Nucleus accumbens (tissue), 56 donors: ENCODE measurements at places on chromosomes 1 and 21.

- no peak for DNase-seq
Observed at GRCh38 chr1:111959436-111959835, 30.0 kb downstream of the KCND3 start.

- DNase-seq, result no peak
Observed at GRCh38 chr1:235500971-235501540, 3.2 kb downstream of the B3GALNT2 start.

DNA sequence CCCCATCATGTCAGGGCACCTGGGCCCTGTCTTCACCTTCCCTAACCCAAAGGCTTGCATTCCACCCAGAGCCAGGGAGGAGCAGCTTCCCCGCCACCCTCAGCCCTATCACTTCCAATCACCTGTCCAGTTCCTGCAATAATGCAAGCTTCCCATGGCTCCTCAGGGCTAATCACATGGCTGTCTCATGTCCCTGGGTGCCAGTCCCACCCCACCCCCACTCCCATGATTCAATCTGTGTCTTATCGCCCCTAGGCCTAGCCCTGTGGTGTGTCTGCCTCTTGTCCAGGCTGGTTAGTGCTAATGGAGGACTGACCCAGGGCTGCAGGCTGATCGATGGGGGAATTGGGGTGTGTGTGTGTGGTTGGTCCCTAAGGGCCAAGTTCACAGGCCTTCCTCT, 11.0 kb upstream of the PEAR1 start:
- DNase-seq, result no peak

DNA sequence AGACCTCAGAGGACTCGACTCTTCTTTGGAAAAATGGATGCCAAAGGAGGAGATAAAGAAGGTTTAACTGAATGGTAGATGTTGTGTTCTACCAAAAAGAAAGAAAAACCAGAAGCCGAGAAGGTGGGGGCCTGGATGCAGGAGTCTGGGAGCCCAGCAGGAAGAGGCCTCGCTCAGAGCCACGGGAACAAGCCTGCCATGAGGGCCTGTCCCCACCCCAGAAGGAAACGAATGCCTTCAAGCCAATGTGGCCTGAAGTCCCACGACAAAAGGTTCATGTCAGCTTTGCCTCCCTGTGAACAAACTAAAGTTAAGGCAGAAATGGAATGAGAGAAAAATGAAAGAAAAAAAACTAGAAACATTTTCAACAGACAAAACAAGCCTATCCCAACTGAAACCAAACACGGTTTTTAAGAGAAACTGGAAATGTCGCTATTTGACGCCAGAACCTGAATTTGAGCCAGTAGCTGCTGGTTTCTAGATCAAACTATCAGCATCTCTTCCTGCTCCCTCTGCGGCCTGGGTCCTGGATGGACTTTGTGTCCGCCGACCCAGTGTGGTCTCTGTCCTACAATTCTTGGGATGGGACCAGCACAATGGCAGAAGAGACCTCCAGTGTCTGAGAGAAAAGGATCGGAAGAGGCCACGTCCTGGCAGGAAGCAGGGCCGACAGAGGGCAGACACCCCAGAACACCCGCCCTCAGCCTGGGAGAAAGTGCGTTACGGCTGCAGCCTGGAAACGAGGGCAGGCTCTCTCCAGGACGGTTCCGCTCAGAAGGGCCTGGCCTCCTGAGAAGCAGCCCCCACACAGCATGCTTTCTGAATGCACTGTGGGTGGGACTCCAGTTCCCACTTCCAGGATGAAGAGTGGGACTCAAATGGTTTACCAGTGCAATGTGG, 35.2 kb downstream of the SLC45A1 start:
- no peak for DNase-seq

- no peak for DNase-seq
Observed at GRCh38 chr1:206687915-206688442, 3.3 kb downstream of the MAPKAPK2 start.

DNA sequence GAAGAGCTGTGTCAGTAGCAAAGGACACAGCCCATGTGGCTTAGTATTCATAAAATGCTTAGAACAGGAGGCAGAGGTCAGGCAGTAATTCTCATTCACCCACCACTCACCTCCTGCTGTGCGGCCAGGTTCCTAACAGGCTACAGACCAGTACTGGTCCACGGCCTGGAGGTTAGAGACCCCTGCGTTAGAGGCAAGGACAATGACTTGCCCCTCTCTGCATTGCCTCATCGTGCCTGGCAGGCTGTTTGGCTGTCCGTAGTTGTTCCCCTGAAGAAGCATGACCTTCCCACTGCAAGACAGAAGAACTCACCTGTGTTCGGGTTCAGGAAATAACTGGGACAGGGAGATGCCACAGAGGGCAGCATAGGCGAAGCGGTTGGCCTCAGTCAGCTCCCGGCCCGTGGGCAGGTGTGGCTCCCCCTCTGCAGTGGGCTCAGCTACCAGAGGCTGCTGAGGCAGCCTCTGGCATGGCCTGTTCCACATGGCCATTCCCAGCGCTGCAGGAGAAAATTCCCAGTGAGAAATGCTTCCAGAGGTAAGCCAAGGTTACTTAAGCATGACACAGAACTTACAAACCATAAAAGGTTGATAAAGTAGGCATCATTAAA, 19.3 kb downstream of the TMCO4 start:
- DNase-seq, result no peak

GRCh38 chr1:169161496-169162194, 55.2 kb downstream of the ATP1B1 start:
- no peak for DNase-seq

DNA sequence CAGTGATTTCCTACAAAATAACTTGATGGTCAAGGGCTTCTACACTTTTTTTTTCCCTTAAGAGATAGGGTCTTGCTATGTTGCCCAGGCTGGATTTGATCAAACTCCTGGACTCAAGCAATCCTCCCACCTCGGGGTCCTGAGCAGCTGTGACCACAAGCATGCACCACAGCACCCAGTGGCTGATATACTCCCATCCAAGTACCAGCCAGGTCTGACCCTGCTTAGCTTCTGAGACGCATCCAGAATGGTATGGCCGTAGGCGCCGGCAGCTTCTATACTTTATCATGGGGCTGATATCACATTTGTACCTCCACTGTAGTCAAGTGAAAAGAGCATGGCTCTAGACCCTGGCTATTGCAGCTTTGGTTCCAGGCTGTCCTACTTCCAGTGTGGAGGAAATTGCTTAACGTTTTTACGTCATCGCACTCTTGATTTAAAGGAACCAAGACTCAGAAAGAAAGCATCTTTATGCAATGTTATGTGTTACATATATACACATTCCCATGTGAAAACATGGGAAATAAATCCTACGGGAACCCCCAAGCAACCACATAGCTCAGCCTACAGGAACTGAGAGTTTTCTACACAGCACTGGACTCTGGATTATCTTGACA, 39.5 kb downstream of the PDPN start:
- DNase-seq, result no peak

GRCh38 chr1:239125027-239125426, 261.3 kb upstream of the CHRM3 start:
- DNase-seq, result no peak

- DNase-seq, result no peak
Observed at GRCh38 chr1:97245682-97246081, 524.1 kb downstream of the PTBP2 start.

GRCh38 chr1:3504151-3504821, 49.8 kb downstream of the ARHGEF16 start:
- DNase-seq, result peak; percentile 28

DNA sequence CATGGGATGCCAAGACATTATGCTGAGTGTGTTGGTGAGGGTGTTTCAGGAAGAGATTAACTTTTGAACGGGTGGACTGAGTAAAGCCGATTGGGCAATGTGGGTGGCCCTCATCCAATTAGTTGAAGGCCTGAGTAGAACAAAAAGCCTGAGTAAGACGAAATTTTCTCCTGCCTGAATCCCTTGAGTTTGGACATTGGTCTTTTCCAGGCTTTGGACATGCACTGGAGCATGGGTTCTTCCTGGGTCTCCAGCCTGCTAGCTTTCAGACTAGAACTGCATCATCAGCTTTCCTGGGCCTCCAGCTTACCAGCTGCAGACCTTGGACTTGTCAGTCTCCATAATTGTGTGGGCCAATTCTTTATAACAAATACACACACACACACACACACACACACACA, 63.6 kb downstream of the NIBAN1 start:
- DNase-seq, result no peak

GRCh38 chr21:26032263-26032662, 138.3 kb downstream of the APP start:
- DNase-seq, result no peak

DNA sequence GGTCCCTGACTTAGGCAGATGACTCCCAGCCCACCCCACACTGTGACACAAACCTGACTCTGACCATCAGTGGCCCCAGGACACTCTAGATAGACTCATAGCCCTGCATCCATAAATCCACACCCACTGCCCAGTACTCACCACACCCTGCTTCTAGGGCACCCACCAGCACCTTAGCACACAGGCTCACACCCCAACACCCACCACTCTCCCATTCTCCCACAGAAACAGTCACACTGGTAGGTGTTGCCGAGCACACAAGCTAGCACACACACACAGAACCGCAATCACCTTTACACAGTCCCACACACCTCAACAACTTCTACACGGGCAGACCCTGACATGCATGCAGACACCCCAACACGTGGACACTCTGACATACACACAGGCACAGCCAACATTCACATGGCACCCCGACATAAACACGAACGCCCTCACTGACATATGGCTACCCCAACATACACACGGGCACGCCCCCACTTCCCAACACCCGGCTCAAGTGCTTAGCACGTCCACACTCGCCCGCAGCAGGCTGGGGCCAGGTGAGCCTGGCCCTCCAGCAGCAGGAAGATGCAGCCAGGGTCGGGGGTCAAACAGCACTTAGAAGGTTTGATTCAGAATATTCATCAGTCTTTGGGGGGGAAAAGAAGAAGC, 105.5 kb upstream of the TARDBP start:
- no peak for DNase-seq

- DNase-seq, result no peak
Observed at GRCh38 chr1:207244409-207244801, 77.1 kb upstream of the CD55 start.

DNA sequence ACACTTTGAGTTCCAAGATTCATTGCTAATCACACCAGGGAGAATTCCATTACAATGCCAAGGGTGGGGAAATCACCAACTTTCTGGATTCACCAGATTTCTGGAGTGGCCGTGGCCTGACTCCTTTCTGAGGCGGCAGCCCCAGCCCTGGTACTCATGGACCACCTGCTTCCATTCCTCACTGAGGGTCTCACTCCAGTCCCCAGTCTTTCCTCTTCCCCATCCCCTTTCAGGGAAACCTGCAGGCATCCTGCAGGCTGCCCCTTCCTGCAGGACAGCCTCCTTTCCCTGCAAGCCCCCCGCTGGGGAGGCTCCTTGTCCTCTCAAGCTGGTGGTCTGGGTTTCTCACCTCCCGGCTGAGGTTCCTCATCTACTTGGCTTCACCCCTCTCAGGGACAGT, 12.7 kb upstream of the CDK18 start:
- no peak for DNase-seq
